ENCODE measurements at places on chromosomes 1 and 21. TPM values are rescaled to one million over a fixed set of nuclear protein-coding genes. Genes with fewer than 3 reads are reported as not detected.

The OR2L2 gene
- total RNA-seq = not detected

DNA sequence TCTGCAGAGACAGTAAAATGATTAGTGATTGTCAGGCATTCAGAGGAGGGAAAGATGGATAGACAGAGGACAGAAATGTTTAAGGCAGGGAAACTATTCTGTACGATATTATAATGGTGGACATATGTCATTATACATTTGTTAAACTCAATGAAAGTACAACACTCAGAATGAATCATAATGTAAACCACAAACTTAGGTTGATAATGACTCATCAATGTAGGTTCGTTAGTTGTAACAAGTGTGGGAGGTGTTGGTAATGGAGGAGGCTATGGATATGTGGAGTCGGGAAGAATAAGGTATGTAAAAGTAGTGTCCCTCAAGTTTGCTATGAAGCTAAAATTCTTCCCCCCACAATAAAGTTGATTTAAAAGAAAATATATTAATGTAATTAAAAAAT, 455.0 kb downstream of the BRINP3 start:
- no peaks in the 10 kb centered on the region for H3K4me1 ChIP-seq
- no peak overlapping the region for H3K27ac ChIP-seq
- H3K4me3 ChIP-seq = no peak overlapping the region
- no peaks in the 10 kb centered on the region for H3K27me3 ChIP-seq
- DNase-seq = no peak

GRCh38 chr1:36400825-36401601, 3.3 kb upstream of the LSM10 start:
- no peaks in the 10 kb centered on the region for H3K27me3 ChIP-seq
- peaks cover 11% of the 10 kb centered on the region for H3K4me1 ChIP-seq
- H3K27ac ChIP-seq = peak overlapping the region; percentile 3
- no peak overlapping the region for H3K4me3 ChIP-seq
- H3K36me3 ChIP-seq = no peaks in the 10 kb centered on the region

- no peaks in the 10 kb centered on the region for H3K4me1 ChIP-seq
- no peaks in the 10 kb centered on the region for H3K27me3 ChIP-seq
- no peak overlapping the region for H3K4me3 ChIP-seq
- no peaks in the 10 kb centered on the region for H3K36me3 ChIP-seq
- no peak overlapping the region for H3K27ac ChIP-seq
Observed at GRCh38 chr1:56331892-56332567, 247.3 kb downstream of the PLPP3 start.

DNA sequence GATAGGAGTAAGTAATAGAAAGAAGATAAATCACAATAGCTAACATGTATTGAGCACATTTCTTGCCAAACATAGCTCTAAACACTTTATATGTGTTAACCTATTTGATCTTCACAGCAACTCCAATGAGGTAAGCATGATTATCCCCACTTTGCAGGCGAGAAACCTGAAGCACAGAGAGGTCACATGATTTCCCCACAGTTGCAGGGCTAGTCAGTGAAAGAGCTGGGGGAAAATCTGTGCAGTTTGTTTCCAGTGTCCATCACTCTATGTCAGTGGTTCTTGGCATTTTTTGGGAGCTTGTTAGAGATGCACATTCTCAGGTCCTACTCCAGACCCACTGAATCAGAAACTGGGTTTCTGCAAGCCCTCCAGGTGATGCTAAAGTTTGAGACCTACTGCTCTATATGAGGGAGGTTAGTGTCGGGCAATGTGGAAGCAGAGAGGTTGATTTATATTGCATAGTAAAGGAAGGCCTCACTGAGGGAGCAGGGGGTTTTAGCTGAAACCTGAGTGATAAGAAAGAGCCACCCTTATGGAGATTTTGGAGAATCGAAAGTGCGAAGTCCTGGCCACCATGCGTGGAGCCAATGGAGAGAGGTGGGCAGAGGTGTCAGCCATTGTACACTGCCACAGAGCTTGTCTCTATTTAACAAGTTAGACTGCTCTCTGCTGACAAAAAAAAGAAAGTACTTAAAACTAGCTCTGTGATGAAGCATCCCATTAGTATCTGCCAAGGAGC, 20.9 kb downstream of the MCOLN3 start:
- H3K4me3 ChIP-seq = no peak overlapping the region
- no peaks in the 10 kb centered on the region for H3K4me1 ChIP-seq
- no peaks in the 10 kb centered on the region for H3K36me3 ChIP-seq

DNA sequence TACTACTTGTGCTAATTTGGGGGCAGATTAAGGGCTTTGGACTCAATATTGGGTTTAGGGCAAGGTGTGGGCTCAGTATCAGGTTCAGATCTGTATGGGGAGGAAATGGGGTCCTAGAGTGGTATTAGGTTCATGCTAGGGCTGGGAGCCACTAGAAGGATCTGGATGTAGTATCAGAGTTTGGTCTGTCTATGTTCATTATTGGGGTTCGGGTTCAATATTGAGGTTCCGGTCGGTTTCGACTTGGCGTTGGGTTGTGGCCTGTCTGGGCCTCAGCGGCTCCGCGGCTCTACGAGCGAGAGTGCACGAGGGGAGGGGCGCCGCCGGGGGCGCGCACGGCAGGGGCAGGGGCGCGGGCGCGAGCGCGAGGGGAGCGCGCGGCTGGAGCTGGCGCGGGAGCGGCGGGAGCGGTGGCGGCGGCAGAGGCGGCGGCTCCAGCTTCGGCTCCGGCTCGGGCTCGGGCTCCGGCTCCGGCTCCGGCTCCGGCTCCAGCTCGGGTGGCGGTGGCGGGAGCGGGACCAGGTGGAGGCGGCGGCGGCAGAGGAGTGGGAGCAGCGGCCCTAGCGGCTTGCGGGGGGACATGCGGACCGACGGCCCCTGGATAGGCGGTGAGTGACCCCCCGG, at the start of gene PTPRF:
Gene PTPRF, plus strand, starts transcription at position 401 of the 624 bp plus-strand sequence. CDS start 14,193 bp downstream, outside the sequence.
- no peak for DNase-seq
- no peaks in the 10 kb centered on the region for H3K4me1 ChIP-seq
- peak within 1 kb of the TSS; percentile 62 for H3K27ac ChIP-seq
- H3K4me3 ChIP-seq = peak within 1 kb of the TSS; percentile 76
- H3K36me3 ChIP-seq = no peaks in the 10 kb centered on the region

The S1PR1 gene
- 92.2 TPM for total RNA-seq

- no peaks in the 10 kb centered on the region for H3K27me3 ChIP-seq
- no peak overlapping the region for H3K27ac ChIP-seq
- DNase-seq = no peak
- no peaks in the 10 kb centered on the region for H3K4me1 ChIP-seq
- H3K4me3 ChIP-seq = no peak overlapping the region
- H3K36me3 ChIP-seq = no peaks in the 10 kb centered on the region
Observed at GRCh38 chr1:51898090-51898734, 19.7 kb upstream of the NRDC start.

DNA sequence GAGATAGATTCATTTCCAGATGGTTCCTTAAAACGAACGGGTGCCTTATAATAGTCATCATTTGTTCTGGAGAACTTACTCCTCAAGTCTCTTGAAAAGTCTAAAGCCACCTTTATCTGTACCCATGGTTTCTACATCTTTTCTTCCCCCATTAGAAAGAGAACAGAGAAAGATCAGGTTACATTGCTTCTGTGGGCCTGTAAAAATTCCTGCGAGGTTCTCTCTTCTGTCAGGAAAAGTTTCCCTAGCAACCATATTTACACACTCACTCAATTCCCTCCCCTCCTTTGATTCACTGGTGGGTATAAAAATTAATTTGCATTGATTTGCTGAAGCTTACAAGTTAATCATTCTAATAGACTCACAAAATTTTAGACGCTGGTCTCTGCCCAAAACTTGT, 6.7 kb downstream of the PHC2 start:
- H3K4me1 ChIP-seq = no peaks in the 10 kb centered on the region
- no peak for DNase-seq
- H3K27me3 ChIP-seq = no peaks in the 10 kb centered on the region
- H3K36me3 ChIP-seq = no peaks in the 10 kb centered on the region
- H3K27ac ChIP-seq = peak overlapping the region; percentile 3
- no peak overlapping the region for H3K4me3 ChIP-seq

The GFI1 gene
- total RNA-seq = 1.1 TPM

The CYP4A11 gene
- total RNA-seq = not detected

DNA sequence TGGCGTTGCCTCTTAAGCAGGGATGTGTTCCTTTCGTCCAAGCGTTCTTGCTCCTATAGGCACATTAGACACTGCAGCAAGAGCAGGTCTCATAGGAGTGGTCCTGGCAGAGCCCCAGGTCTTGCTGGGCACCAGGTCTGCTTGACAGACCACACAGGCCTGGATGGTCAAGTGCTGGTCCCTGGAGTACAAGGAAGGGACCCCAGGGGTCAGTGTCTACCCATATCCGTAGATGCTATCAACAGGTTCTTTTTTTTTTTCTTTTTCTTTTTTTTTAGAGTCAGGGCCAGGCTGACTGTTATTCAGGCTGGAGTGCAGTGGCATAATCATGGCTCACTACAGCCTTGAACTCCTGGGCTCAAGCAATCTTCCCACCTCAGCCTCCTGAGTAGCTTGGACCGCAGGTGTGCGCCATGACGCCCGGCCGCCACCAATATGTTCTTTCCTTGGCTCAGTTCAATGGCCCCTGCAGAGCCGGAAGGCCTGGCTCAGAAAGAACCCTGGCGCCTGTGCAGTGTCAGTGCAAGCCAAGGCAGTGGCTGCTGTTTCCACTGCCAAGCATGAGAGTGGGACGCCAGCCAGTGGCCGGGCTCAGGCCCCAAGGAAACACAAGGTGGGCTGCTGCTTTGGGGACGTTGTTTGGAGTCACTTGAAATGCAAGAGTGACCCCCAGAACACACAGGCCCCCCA, 10.0 kb upstream of the TNFRSF8 start:
- no peaks in the 10 kb centered on the region for H3K36me3 ChIP-seq
- no peak overlapping the region for H3K4me3 ChIP-seq
- peaks cover 22% of the 10 kb centered on the region for H3K4me1 ChIP-seq
- peak overlapping the region; percentile 57 for H3K27ac ChIP-seq
- peak; percentile 68 for DNase-seq
- no peaks in the 10 kb centered on the region for H3K27me3 ChIP-seq

The AVPR1B gene
- not detected for total RNA-seq

- H3K27me3 ChIP-seq = no peaks in the 10 kb centered on the region
- no peaks in the 10 kb centered on the region for H3K36me3 ChIP-seq
- no peak overlapping the region for H3K27ac ChIP-seq
- peak; percentile 74 for DNase-seq
- H3K4me3 ChIP-seq = no peak overlapping the region
- H3K4me1 ChIP-seq = no peaks in the 10 kb centered on the region
Observed at GRCh38 chr1:16172964-16173446, 17.1 kb upstream of the EPHA2 start.

Data from right atrium auricular region (tissue), 2 donors.